ENCODE measurements at places on chromosomes 6 and 20.
A peak's percentile ranks its signal among the peaks of the same experiment; 100 is the strongest.

DNA sequence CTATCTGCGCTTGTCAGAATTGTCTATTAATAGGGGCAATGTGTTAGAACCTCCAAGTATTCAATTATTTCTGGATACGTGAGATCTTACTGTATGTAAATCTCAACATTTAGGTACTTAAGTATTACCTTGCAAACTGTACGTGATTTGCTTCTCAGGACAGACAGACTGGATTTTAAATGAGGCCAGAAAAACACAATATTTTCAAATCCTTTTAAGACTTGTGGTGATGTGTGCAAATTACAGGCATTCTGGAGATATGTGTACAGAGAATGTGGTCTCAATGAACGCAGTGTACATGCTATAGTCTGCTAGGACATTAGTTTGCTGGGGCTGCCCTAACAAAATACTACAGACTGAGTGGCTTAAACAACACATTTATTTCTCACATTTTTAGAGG lies 16.9 kb downstream of the CCR6 start:
- no peak for DNase-seq

DNA sequence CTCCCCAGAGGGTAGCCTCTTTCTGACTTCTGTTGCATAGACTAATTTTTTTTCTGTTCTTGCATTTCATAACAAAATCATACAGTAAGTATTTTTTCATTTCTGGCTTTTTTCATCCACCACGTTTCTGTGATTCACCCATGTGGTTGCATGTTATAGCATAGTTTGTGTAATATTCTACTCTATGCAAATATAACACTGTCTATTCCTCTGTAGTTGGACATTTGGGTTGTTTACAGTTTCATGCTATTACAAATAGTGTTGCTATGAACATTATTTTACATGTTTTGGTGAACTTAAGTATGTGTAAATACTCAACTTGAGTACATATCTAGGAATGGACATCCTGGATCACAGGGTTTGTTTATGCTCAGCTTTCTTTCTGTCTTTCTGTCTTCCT lies 187.2 kb upstream of the KCNG1 start:
- DNase-seq: no peak

DNA sequence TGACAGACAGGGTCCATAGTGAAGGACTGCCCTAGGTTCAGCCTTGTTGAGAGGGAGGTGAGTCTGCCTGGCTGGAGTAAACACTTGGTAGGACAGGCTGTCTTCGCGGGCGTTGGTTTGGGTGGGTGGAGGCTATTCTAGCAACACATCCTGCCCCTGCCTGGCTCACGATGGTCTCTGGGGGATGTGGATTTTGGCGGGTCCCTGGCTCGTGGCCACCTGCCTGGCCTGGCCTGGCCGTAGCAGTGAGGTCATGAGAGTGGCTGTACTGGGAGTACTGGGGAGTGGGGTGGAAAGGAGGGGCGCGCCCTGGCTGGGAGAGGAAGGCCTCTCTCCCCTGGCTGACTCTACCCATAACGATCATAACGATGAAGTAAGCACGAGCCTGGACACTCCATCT lies 30.2 kb upstream of the MRPS18A start:
- DNase-seq: no peak

GRCh38 chr6:73200247-73200646 lies 25.0 kb downstream of the KHDC1L start:
- DNase-seq: no peak

GRCh38 chr6:88585276-88585692 lies 378.1 kb downstream of the RNGTT start:
- no peak for DNase-seq

- peak; percentile 90 for DNase-seq
Observed at GRCh38 chr6:156963712-156964700, 186.8 kb downstream of the ARID1B start.

DNA sequence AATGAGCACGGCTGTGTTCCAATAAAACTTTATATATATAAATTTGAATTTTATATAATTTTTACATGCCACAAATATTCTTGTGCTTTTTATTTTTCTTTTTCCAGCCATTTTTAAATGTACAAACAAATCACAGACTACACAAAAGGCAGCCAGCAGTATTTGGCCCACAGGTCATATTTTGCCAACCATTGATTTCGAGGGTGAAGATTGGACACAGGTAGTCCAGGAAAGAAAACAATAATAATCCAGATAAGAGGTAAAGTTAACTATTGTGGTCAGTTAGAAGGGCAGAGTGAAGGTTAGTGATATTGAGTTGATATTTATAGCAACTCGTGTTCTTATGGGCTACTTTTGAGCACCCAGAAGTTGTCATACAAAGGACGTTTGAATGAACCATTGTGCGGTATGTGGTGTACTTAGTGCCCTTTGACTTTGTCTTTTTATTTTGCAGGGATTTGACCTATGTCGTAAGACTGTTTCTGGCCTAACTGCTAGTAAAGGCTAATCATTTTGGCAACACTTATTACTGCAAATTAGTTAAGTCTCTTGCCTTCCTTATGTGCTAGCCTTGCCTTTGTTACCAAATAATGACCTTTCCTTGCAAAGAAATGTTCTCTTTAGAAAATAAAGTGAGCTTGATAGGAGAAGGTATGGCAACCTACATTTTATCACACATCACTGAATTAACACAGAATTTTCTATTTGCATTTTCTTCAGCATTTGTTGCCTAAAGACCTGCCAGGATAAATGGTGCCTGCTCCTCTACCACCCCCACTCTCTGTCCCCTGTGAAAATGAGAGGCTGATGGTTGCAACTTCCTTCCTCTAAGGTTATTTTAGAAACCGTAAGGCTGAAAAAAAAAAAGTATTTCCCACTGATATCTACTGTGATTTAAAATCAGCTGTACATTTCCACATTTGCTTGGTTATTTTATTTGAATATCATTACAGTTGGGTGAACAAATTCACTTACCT lies 493.9 kb upstream of the SOX4 start:
- DNase-seq: no peak

- no peak for DNase-seq
Observed at GRCh38 chr20:46073443-46073842, 16.3 kb downstream of the NCOA5 start.

DNA sequence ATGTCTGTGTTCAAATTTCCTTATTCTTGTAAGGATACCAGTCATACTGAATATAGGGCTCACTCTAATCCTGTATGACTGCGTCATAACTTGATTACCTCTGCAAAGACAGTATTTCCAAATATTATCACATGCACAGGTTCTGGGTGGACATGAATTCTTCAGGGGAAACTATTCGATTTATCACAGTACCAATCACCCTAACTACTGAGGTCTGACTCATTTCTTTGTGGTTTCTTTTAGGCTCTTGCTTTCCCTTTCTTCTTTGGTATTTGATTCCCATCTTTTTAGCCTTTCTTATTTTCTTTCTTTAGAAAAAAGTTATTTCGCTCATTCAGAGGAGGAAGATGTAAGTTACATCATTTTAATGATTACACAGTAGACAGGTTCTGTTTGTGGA lies 40.3 kb upstream of the TBX18 start:
- no peak for DNase-seq

- no peak for DNase-seq
Observed at GRCh38 chr6:158255989-158256601, 56.2 kb upstream of the TULP4 start.

DNA sequence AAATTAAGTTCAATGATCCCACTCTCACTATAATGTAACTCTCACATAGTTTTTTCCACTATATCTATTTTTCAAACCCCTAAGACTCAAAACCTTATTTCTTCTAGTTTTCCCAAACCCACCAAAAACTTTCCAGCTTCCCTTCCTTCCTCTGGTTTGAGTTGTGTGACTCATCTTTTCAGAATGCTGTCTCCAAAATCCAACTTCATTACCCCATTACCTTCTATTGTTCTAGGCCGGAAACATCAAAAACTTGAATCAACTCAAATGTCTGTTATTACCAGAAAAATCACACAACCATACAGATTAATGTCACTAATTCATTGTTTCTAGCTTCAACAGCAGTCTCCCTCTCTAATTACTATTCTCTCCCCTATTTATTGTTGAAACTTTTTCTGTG lies 1090.3 kb downstream of the HACE1 start:
- DNase-seq: no peak

DNA sequence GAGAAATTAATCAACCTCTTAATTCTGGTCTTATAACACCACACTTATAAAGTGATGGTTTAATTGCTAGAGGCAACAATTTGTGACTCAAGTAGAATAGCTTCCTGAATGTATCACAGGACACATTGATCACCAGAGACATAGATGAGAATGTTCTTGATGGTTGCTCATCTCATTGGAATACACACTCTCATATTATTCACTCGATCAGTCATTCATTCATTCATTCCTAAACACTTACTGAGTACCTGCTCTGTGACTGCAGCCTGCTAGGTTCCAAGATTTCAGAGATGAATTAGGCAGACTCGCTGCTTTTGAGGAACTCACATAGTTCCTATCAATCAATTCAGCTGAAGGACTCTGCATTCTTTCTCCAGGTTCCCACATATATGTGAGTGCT lies 365.1 kb upstream of the SOX4 start:
- peak; percentile 1 for DNase-seq

DNA sequence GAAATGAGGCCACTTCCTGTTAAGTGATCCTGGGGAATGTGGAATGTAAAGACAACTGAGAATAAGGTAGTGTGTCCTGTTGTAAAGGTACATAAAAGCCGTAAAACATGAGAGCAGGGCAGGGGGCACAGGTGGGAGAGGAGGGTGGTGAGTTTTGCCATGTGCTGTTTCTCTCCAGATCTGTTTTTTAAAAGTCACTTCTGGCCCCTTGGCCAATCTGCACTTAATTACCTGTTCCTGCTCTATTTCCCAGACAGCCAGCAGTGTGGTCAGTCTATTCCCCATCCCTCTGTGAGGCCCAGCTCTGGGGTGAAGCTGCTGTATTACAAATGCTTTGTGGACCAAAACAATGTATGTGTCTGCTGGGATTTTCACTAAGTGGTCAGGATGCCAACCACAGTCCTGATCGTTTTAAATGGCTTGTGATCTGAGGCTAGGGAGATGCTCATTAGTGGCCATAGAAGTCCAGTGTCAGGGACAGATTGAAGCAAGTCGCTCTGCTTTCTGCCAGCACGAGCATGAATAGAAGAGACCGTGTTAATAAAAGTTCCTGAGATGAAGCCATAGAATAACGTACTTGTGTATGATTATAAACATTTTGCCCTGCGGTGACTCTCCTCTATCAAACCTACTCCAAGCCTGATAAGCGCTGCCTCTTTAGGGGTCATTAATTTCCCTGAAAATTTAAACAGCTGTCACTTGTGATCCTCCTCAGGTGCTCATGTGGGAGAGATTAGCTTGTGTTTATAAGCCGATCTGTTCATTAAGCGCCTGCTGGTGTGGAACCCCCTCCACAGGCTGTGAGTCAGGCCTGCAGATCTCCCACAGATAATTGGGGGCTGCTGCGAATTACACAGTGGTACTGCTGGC lies 111.8 kb upstream of the CENPW start:
- peak; percentile 32 for DNase-seq

DNA sequence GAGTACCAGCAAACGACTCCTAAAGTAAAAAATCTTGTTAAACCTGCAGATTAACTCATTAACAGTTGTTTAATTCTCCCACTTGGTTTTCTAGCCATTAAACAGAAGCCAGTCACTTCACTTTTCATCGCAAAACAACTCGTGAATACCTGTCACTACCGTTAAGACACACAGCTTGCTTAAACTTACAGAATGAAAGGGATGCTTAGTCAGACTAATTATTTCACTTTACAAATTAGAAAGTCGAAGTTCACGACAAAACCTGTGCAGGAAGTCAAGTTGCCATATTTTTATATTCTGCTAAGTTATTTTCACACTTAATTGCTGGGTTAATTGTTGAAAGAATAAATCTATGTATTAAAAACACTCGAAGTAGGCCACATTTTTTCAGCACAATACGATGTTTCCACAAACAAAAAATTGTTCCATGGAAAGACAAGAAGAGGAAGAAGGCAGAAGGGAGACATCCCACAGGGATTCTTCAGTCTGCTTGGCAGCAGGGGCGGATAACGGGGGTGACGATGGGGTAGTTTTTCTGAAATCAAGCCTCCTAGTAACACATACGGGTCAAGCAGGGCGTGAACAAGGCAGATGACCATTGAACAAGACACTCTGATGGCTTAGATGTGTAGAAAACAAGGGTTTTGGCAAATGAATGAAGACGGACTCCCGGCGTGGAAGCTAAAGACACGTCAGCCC lies 933 bp downstream of the SSR1 start:
- peak; percentile 35 for DNase-seq

DNA sequence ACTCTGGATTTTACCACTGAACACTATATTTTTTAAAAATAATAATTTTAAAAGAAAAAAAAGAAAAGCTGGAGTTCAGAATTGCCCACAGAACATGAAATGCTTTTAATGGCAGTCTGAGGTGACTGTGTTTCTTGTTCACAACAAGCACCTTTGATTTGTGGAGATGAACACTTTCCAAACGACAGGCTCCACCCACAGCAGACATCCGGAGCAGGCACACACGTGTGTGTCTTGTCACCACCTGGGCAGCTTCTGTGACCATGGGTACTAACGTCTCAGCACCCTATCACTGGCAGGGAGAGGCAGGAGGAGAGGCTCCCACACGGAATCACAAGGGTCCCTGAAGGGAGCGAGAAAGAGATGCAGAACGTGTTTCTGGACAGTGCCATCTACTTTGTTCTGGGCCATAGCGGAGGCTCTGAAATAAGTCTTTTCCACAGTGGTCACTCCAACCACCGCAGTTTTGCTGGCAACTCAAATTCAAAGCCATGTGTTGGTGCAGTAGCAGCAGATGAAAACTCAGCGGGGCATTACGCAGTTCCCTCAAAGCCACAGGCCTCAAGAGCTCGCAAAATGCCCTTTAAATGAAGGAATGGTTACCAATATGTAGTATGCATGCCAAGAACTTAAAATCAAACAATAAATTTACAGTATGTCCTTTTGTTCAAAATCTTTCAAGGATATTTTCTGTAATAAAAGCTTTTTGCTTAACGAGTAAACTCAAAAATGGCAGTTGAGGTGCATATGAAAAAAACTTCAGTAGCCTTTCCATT lies 242.2 kb downstream of the FOXC1 start:
- DNase-seq: no peak

GRCh38 chr6:36578431-36578830 lies 15.7 kb upstream of the SRSF3 start:
- no peak for DNase-seq

GRCh38 chr20:46552460-46553420 lies 2.3 kb upstream of the OCSTAMP start:
- DNase-seq: no peak

All from adipocyte (in vitro differentiated cells).